Activated T-cell treated with anti-CD3 and anti-CD28 coated beads, Interleukin-2, amount 50 U/mL, for 72 hours (primary cell): ENCODE measurements at places on chromosomes 6 and 20. TPM values are rescaled to one million over a fixed set of nuclear protein-coding genes. Genes with fewer than 3 reads are reported as not detected.

The UCKL1 gene
- 33.1 TPM for total RNA-seq

The TPX2 gene
- 114 TPM for total RNA-seq

The RPP40 gene
- total RNA-seq = 10.8 TPM

The TGM6 gene
- total RNA-seq = not detected

DNA sequence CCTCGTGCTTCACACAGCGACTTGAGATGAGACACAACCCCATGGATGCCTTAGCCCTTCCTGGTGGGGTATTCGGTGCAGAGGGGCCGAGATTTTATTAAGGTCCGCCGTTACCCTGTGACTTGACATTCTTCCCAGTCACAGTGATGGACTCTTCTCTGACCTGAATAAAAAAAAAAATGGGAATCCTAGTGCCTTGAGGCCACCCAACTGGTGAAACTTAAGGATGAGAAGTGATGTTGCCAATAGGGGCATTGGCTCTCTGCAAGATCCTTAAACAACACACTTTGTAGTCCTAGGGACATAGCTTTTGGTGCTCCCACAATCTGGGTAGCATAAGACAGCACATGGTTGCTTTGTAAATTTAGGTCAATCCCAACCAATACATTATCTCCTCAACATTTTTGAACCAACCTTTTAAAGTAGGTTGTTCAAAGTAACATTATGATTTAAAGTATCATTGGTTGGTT, 814 bp upstream of the ADNP start:
- DNase-seq = no peak

- no peak for DNase-seq
These were observed 1174.7 kb upstream of the MAP3K7 start for GRCh38 chr6:91761621-91762020.
